ENCODE measurements at places on chromosomes 6 and 20. TPM values are rescaled to one million over a fixed set of nuclear protein-coding genes. Genes with fewer than 3 reads are reported as not detected.
A peak's percentile ranks its signal among the peaks of the same experiment; 100 is the strongest.

Gene RAB44
- 0.36 TPM for total RNA-seq

Gene ADGRF4
- total RNA-seq = 13.6 TPM

Gene DPM1
- total RNA-seq = 33.9 TPM

Gene ANGPT4
- 0.08 TPM for total RNA-seq

Gene CLPSL2
- total RNA-seq = not detected

Gene OSBPL2
- 58.5 TPM for total RNA-seq

Gene DYNLT1
- 143 TPM for total RNA-seq

Gene R3HDML
- total RNA-seq = not detected

Gene ZSCAN23
- 0.72 TPM for total RNA-seq

DNA sequence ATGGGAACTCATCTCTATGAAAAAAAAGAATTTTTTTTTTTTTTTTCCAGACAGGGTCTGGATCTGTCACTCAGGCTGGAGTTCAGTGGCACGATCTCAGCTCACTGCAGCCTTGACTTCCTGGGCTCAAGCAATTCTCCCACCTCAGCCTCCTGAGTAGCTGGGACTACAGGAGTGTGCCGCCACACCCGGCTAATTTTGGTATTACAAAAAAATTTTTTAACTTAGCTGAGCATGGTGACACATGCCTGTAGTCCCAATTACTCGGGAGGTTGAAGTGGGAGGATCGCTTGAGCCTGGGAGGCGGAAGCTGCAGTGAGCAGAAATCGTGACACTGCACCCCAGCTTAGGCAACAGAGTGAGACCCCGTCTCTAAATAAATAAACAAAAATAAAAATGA lies 7.5 kb downstream of the DEF6 start:
- no peak for ATAC-seq

DNA sequence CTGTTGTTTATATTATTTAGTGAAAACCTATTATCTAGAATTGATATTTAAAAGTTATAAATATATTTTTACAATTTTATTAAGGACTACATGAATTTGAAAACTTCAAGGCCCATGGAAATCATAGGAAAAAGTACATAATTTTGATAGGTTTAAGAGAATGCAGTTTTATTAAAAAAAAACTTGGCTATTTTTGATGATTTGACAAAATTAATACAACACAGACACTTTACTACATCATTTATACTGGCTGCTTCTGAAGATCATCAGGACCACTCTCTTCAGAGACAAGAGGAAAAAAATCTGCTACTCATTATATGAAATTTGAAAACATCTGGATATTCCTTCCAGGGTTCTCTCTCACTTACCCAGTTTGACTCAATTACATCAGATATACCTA lies 637.7 kb downstream of the BCKDHB start:
- no peak for ATAC-seq

GRCh38 chr6:119541132-119541905 lies 191.8 kb upstream of the MAN1A1 start:
- peak; percentile 59 for ATAC-seq

GRCh38 chr6:4781426-4781825 lies 5.2 kb downstream of the CDYL start:
- ATAC-seq = no peak

- ATAC-seq = peak; percentile 1
Observed at GRCh38 chr6:108559884-108560462, 744 bp upstream of the FOXO3 start.

GRCh38 chr6:46184114-46184513 lies 13.3 kb upstream of the ENPP5 start:
- no peak for ATAC-seq

DNA sequence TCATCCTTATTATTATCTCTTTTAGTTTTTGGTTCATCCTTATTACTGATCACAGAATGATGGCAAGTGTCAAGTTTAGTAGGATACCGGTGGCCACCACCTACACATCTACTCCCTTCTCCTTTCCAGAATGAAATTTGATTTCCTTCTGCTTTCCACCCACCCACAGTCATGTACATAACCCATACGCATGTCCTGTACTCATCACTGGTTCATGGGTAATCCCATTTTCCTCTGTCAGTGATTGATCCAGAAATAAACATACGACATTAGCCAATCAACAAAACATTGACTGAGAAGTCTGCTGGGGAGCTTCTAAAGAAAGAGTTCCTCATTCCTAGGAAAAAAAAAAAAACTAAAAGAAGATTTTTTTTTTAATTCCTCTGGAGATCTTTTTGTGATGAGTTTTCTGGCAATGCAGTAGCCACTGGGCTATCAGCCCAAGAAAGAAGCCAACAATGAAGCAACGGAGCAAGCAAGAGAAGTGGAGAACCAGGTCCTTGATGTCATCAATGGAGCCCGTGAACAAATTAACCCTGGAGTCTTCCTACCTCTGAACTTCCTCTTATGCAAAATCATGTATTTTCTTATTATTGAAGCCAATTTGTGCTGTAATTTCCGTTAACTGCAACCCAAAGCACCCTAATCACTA lies 127.8 kb downstream of the TASP1 start:
- ATAC-seq = no peak

DNA sequence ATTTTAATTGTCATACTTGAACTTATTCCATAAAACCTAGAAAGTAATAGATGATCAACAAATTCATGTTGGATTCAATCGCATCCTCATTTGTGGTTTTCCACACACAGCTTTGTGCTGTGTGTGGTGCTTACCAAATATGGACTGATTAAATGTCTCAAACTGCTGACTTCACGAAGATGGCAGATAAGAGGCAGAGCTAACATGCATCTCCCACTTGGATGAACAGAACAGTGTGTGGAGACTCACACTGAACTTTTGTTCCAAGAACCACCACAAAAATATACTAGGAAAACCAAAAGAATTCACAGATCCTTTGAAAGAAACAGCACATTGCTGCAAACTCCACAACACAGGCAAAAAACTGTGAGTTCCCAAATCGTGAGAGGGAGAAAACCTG lies 603.7 kb downstream of the TENT5A start:
- ATAC-seq = no peak

DNA sequence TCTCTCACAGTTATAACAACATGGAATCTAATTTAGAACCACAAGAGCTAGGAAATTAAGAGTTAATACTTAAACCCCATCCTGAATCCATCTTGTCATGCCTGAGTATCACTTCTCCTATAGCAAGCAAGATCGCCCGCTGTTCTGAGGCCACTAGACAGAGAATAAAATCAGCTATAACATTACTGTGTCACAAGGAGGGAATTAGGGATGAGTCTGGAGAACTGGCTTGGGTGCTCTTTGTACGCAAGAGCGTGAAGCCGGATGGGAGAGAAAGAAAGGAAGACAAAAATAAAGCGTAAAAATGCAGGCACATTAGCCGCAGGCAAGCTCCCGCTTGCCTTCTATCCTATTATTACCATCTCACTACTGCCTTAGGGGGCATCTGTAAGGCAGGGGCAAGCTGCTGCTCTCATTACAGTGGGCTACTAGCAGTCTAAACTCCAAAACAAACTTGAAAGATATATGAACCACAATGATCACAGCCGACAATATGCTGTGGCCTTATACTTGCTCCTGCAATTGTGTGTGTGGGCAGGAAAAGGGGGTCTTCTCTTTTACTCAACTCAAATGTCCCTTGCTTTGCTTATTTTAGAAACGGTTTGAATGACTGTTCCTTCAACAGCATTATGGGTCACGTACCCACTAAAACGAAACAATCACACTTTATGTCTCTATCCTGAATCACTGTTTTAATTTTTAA lies 81.9 kb downstream of the GJA10 start:
- no peak for ATAC-seq

- no peak for ATAC-seq
Observed at GRCh38 chr20:38433304-38433972, 1.7 kb downstream of the SNHG17 start.

GRCh38 chr6:158793432-158793831 lies 25.7 kb downstream of the EZR start:
- peak; percentile 63 for ATAC-seq

DNA sequence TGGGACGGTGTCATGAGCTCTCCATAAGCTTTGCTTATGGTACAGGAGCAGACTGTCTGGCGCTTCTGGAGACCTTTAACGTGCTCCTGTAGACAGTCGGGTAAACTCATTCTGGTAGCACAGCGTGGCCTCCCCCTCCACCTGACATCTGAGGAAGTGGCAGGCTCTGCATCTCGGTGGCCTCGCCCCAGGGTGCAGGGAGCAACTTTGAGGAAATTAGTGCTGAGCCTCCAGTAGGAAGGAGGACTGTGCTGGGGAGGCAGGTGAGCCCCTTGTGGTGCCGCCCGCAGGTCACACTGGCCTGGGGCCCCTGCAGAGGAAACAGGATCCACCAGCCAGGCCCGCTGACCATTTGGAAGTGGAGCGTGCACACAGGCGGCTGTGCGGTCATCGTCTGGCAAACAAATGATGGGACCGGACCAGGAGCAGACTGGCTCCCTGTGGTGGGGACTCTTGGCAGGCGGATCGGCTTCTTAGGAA lies 57.9 kb downstream of the SYNJ2 start:
- ATAC-seq = no peak

DNA sequence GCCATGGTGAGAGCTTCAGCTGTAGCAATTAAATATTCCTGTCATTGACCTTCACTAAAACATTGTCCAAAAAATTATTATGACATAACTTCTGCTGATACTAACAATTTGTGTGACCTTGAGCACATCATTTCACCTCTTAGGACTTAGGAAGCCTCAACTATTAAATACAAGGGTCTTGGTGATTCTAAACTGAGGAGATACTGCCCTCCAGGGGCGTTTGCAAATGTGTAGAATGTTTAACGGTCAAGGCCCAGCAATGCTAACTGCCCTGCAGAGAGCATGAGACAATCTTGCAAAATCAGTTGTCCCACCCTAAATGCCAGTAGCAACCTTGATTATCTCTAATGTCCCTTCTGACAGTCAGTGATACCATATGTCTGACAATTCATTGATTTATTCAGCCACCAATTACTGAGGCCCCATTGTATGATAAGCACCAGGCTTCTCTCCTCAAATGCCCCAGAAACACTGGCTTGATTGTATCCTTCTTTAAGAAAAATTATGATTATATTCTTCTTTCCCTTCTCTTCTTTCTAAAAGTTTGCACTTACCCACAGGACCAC lies 284.1 kb upstream of the PLN start:
- ATAC-seq = no peak

- no peak for ATAC-seq
Observed at GRCh38 chr6:2845880-2846208, 4.2 kb upstream of the SERPINB1 start.

DNA sequence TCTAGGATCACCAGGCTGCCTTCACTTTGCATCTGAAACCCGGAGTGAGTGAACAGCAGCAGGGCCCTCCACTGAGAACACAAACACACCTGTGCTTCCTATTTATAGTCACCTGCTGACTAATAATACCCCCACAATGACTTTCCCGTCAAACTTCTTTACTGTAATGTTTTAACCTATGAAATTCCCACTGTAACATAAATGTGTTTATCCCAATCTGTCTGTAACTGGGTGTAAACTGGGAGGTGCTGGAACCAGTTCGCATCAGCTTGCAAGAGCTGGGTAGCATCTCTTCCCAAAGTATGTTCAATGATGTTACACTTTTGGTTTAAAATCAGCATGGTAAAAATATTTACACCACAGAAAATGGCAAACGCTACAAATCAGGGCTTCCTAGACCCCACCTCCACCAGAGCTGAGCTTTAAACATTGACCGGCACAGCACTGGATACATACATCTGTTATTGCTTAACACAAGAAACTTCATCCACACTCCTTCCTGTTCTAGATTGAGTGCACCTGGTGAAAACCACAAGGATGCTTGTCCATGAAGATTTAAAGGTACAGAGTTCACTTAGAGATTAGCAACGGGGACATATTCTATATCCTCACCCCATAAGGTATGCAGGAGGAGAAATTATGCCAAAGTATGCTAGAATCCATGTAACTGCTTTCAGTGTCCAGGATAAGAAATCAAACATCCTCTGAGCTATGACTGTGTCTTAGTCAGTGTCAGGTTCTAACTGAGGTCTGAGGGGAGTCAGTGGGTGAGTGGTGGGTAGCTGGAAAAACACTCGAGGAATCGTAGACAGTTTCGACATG lies 79.0 kb downstream of the ALDH8A1 start:
- ATAC-seq = peak; percentile 44

GRCh38 chr6:106444777-106445507 lies 84.4 kb downstream of the CRYBG1 start:
- ATAC-seq = peak; percentile 80

DNA sequence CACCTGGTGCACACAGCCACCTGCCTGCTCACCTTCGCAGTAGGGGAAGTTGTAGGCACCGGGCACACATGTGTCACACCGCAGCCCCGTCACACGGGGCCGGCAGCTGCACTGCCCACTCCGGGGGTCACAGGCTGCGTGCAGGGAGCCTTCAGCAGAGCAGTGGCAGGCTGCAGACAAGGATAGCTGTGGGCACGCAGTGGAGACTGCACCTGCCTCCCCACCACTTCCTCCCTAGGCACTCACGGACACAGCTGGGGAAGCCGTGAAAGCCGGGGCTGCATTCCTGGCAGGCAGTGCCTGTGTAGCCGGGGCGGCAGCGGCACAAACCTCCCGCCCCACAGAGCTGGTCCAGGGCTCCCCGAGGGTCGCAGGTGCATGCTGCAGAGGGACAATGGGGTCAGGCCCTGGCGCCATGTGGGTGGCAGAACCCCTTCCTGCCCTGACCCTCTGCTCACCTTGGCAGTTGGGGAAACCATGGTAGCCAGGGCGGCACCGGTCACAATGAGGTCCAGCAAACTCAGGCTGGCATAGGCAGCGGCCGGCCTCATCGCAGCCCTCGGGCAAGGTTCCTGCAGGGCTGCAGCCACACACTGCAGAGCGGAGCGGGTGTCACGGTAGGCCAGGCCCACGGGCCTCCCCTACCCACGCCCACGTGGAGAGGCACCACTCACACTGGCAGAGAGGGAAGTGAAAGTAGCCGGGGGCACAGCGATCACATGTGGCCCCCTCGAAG lies 29.4 kb downstream of the LAMA5 start:
- peak; percentile 47 for ATAC-seq

GRCh38 chr20:61263084-61263695 lies 11.1 kb downstream of the CDH4 start:
- ATAC-seq = no peak

DNA sequence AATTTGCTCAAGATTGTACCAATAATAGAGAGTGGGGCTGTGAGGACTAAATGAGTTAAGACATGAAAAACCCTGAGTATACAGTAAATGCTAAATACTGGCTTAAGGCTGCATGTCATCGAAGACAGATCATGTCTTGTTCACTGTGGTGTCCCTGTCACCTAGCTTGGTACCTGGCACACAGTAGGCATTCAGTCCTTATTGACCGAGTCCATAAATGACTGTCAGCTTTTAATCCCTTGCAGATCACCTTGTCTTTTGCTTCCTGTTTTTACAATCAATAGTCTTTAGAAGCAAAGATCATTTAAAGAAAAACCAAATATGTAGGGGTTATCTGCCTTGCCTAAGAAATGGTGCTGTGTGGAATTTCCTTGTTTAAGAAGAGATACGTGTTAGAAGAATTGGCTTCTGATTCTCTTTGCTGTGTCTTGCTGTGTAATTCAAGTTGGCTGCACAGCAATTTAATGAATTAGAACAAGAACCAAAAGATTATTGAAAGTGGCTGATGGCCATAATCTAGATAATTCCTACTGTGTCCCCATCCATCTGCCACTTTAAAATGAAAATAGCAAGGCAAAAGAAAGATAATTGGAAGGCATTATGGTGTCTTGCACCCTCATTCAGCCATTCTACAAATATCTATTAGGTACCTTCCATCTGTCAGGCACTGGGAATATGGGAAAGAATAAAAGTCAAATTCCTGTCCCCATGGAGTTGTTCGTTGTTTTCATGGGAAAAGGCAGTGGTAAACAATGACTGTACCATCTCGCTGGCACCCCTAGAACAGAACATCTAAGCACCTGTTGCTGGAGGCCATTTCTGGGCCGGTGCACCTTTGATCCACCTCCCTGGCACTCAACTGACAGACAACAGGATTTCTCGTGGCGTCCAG lies 12.4 kb upstream of the MAPK13 start:
- ATAC-seq = no peak

GRCh38 chr6:46305833-46306232 lies 135.1 kb upstream of the ENPP5 start:
- no peak for ATAC-seq
